Suprapubic skin (tissue), 4 donors: ENCODE measurements at places on chromosomes 7 and 10.
A peak's percentile ranks its signal among the peaks of the same experiment; 100 is the strongest.

- peaks cover 100% of the 10 kb centered on the region for H3K27me3 ChIP-seq
- H3K27ac ChIP-seq, result no peak overlapping the region
- peak; percentile 43 for DNase-seq
- H3K4me1 ChIP-seq, result peaks cover 32% of the 10 kb centered on the region
- no peak overlapping the region for H3K4me3 ChIP-seq
Measured at GRCh38 chr10:49614242-49615198, 683 bp downstream of the CHAT start.

DNA sequence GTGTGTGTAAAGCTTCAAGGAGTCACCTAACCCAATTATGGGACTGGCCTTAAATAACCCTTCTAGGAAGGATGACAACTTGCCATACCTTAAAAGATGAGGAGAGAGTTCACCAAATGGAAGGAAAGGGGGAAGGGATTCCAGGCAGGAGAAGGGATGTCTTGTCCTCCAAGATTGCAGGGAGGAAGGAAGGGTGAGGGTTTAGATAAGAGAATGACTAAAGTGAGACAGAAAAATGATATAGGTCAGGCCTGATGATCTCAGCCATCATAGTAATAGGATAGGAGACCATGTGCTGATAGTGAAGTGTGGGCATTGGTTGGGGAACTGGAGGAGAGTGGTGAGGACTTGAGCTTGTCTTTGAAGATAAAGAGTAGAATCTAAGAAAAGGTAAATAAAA lies 7.7 kb upstream of the TMEM26 start:
- H3K27me3 ChIP-seq, result no peaks in the 10 kb centered on the region
- peaks cover 5% of the 10 kb centered on the region for H3K4me1 ChIP-seq
- H3K4me3 ChIP-seq, result no peak overlapping the region
- H3K36me3 ChIP-seq, result no peaks in the 10 kb centered on the region

- H3K27me3 ChIP-seq, result no peaks in the 10 kb centered on the region
- peaks cover 30% of the 10 kb centered on the region for H3K4me1 ChIP-seq
- H3K36me3 ChIP-seq, result no peaks in the 10 kb centered on the region
- H3K27ac ChIP-seq, result no peak overlapping the region
- no peak for DNase-seq
Measured at GRCh38 chr7:80830010-80830409, 88.8 kb downstream of the SEMA3C start.

DNA sequence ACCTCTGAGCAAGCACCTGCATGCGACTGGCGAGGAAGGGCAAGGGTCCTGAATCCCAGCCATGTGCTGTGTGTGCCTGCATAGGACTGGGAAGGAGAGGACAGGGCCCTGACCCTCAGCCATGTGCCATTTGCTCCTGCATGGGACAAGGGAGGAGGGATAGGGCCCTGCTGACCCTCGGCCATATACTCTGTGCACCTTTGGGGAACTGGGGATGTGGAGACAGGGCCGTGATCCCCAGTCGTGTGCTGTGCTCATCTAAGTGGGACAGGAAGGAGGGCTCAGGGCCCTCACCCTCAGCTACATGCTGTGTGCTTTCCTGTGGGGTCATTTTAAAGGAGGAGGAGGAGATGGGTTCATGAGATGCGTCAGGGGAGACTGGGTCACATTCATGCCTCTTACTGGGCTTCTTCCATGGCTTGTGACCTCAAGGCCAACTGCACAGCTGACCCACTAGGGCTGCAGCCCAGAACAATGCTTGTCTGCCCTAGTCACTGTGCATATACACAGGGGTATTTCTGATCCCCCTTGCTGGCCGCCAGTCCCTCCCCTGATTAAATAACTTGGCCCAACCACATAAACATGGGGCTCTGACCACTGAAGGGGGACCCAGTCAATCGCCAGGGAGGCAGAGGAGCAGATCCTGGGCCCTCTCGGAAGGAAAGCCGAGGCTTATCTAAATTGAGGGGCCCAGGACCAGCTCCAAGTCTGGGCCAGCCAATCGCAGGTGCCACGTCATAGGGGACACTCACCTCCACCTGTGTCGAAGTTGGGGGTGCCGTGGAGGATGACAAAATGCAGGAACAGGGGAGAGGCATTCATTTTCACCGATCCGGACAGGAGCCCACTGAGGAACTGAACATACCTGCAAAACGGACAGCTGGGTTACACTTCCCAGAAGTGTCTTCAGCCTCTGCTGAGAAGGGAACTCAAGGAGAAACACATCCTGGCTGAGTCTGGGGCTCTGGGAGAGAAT lies 167.3 kb downstream of the TNS3 start:
- no peaks in the 10 kb centered on the region for H3K27me3 ChIP-seq
- H3K4me1 ChIP-seq, result no peaks in the 10 kb centered on the region
- no peak overlapping the region for H3K4me3 ChIP-seq
- DNase-seq, result no peak
- peaks cover 24% of the 10 kb centered on the region for H3K36me3 ChIP-seq

GRCh38 chr10:80523773-80524172 lies 13.9 kb upstream of the SH2D4B start:
- no peak overlapping the region for H3K4me3 ChIP-seq
- peaks cover 27% of the 10 kb centered on the region for H3K36me3 ChIP-seq
- H3K4me1 ChIP-seq, result peaks cover 28% of the 10 kb centered on the region
- no peaks in the 10 kb centered on the region for H3K27me3 ChIP-seq

GRCh38 chr10:56116684-56117083 lies 244.4 kb downstream of the ZWINT start:
- DNase-seq, result no peak
- no peak overlapping the region for H3K4me3 ChIP-seq
- H3K4me1 ChIP-seq, result no peaks in the 10 kb centered on the region
- no peak overlapping the region for H3K27ac ChIP-seq

DNA sequence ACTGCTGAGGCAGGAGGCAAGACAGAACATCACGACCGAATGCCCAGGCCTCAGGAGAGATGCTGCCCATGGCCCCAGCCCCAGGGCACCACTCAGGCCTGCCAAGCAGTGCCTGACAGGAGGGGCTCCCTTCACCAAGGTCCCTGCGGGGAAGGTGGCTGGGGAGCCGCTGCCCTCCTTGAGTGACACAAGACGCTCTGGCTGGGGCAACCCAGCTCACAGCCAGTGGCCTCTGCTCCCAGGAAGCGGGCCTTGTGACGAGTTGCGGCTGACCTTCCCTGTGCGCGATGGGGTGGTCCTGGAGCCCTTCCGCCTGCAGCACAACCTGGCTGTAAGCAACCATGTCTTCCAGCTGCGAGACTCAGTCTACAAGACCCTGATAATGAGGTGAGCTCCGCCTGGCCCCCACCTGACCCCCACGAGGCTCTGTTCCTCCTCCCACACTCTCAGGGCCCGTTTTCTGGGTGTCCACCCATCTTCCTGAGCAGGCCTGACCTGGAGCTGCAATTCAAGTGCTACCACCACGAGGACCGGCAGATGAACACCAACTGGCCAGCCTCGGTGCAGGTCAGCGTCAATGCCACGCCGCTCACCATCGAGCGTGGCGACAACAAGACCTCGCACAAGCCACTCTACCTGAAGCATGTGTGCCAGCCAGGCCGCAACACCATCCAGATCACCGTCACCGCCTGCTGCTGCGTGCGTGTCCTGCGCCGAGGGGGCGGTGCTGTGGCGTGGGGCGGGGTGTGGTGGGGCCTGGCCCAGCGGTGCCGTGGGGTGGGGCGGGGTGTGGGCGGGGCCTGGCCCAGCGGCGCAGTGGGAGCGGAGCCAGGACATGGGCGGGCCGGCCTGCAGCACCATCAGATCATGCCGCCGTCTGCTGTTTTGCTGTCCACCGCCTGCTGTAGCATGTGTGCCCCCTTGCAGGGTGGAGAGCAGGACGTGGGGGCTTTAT lies 12.8 kb downstream of the ZMIZ2 start:
- H3K27me3 ChIP-seq, result no peaks in the 10 kb centered on the region
- peak overlapping the region; percentile 61 for H3K27ac ChIP-seq
- H3K4me1 ChIP-seq, result peaks cover 34% of the 10 kb centered on the region
- H3K36me3 ChIP-seq, result peaks cover 87% of the 10 kb centered on the region
- no peak for DNase-seq

DNA sequence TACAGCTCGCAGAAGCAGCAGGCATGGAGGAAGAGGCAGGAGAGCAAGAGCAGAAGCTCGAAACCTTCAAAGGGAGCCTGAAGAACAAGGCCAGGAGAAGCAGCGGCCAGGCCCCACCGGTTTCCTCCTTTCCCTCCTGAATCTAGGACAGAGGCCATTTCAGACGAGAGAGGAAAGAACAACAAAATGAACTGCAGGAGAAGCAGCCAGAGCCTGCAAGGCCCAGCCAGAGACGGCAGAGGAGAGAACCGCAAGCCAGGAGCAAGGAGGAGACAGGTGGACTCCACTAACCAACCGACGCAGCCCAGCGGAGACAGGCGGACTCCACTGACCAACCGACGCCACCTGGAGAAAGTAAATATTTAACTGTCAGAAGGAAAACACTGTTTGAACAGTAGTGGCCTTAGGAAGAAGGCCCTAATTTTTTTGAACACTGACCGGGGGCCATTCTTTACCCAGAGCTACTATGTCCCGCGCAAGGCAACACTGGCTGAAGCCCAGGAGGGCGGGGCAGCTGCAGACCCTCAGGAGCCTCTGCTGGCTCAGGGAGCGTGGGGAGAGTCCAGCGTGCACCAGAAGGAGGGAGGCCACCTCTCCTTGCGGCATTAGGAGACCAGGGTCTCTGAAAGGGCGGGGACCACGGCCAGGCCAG lies 559.2 kb downstream of the PTPRN2 start:
- no peaks in the 10 kb centered on the region for H3K36me3 ChIP-seq
- no peak overlapping the region for H3K27ac ChIP-seq
- H3K4me3 ChIP-seq, result no peak overlapping the region

- peak overlapping the region; percentile 68 for H3K27ac ChIP-seq
- no peak for DNase-seq
- H3K4me3 ChIP-seq, result no peak overlapping the region
- H3K27me3 ChIP-seq, result no peaks in the 10 kb centered on the region
- H3K4me1 ChIP-seq, result no peaks in the 10 kb centered on the region
Measured at GRCh38 chr10:95741807-95742467, 14.0 kb upstream of the ENTPD1 start.

DNA sequence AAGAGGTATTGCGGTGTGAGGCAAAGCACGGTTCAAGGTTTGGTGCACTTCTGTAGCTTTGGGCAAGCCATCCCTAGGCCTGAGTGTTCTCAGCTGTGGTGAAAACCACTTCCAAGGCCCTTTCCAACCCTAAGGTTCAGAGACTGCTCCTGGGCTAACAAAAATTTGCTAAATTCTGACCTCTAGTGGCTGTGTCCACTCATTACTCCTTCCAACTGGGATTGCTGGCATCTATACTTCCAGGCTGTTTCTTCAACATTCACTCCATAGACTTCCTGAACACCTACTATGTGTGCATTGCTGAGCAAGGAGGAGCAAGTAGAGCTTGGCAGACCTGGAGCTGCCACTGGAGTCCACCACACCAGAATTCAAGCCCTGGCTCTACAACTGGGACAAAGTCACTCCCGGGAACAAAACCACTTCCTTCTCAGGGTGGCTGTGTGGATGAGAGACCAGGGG lies 29.3 kb upstream of the SH3PXD2A start:
- H3K4me1 ChIP-seq, result peaks cover 72% of the 10 kb centered on the region
- DNase-seq, result no peak
- H3K27ac ChIP-seq, result no peak overlapping the region
- peaks cover 28% of the 10 kb centered on the region for H3K36me3 ChIP-seq

GRCh38 chr10:70695241-70696030 lies 23.1 kb downstream of the ADAMTS14 start:
- DNase-seq, result no peak
- H3K27ac ChIP-seq, result no peak overlapping the region
- no peaks in the 10 kb centered on the region for H3K27me3 ChIP-seq
- H3K4me3 ChIP-seq, result no peak overlapping the region
- H3K4me1 ChIP-seq, result peaks cover 27% of the 10 kb centered on the region

GRCh38 chr7:45111298-45112223 lies at the start of gene TBRG4:
Gene TBRG4 (minus strand): TSS chr7:45111697. CDS start chr7:45109237, 2,460 bp downstream.
- H3K36me3 ChIP-seq, result peaks cover 27% of the 10 kb centered on the region
- peak; percentile 96 for DNase-seq
- peaks cover 37% of the 10 kb centered on the region for H3K4me1 ChIP-seq
- H3K27ac ChIP-seq, result peak within 1 kb of the TSS; percentile 82
- peak within 1 kb of the TSS; percentile 59 for H3K4me3 ChIP-seq
- no peaks in the 10 kb centered on the region for H3K27me3 ChIP-seq

- no peaks in the 10 kb centered on the region for H3K36me3 ChIP-seq
- peaks cover 16% of the 10 kb centered on the region for H3K4me1 ChIP-seq
- H3K4me3 ChIP-seq, result no peak overlapping the region
- no peak overlapping the region for H3K27ac ChIP-seq
Measured at GRCh38 chr10:5564537-5565204, 39.9 kb downstream of the CALML3 start.

DNA sequence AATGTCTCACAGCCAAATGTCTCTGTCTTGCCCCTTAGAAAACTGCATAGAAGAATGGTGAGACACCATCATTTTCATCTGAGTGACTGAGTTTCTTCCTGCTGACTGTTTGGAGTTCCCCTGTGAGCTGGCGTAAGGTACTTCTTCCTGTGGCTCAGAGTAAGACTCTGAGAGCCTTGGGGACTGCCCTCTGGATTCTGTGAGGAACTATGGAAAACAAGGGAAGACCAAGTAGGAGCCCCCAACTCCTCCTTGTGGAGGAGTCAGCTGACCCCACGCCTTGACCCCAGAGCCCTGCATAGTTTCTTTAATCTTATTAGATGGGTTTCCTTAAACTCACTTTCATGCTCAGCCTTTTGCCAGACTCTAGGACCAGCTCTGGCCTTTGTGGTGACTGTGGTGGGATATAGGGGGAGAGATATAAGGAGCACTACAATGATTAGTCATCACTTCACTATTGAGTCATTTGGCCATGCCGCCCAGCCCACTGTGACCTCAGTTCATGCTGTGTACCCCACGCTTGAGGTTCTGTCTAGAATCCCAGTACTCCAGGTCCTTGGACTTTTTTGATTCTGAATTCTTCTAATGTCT lies 51.8 kb upstream of the FAM133B start:
- H3K4me3 ChIP-seq, result no peak overlapping the region
- H3K4me1 ChIP-seq, result peaks cover 30% of the 10 kb centered on the region
- DNase-seq, result no peak
- H3K36me3 ChIP-seq, result no peaks in the 10 kb centered on the region

DNA sequence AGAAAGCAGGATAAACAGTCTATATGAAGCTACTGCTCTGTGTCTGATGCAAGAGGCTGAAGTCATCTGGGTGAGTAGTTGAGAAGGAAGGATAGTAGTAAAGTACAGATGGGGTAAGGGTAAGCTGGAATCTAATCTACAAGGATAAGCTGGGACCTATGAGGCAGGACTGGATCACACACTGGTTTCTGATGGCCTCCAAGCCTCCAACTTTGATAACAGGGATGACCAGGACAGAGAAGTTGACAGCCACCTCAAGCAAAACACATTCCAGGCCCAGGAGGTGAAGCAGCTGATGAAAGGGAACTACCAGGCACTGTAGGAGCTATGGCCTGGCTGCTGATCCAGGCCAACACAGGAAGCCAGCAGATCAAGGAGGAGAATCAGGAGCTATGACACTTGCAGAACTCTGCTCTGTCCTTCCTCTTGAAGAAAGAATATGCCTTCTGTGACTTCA lies 278.1 kb upstream of the TMEM229A start:
- H3K36me3 ChIP-seq, result no peaks in the 10 kb centered on the region
- no peak overlapping the region for H3K27ac ChIP-seq
- H3K4me3 ChIP-seq, result no peak overlapping the region
- H3K4me1 ChIP-seq, result no peaks in the 10 kb centered on the region
- H3K27me3 ChIP-seq, result no peaks in the 10 kb centered on the region
